ENCODE measurements at places on chromosomes 7 and 10.

GRCh38 chr10:5961405-5962100 is 15.8 kb downstream of the IL15RA start:
- no peak for DNase-seq
- no peaks in the 10 kb centered on the region for H3K27me3 ChIP-seq
- no peak overlapping the region for H3K4me3 ChIP-seq
- no peaks in the 10 kb centered on the region for H3K4me1 ChIP-seq

GRCh38 chr7:90487808-90488207 is 18.4 kb downstream of the PTTG1IP2 start:
- H3K4me1 ChIP-seq, result no peaks in the 10 kb centered on the region
- H3K4me3 ChIP-seq, result no peak overlapping the region
- no peaks in the 10 kb centered on the region for H3K27me3 ChIP-seq
- H3K27ac ChIP-seq, result no peak overlapping the region
- no peaks in the 10 kb centered on the region for H3K36me3 ChIP-seq

DNA sequence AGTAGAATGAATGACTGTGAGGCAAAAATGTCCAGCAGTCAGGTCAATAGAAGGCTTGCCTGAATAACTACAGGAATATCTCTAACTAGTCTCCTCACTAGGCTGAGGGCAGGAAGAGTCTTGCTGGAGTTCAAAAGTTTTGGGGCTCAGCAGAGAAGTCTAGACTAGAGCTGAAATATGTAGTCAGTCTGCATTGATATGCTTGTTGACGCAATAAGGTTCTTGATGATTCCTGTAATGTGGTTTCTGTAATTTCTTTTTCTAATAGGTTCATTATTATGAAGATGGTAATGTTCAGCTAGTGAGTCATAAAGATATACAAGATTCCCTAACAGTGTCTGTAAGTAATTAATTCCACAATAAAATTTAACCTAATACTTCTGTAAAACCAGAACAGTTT is 41.5 kb upstream of the ST7 start:
- no peaks in the 10 kb centered on the region for H3K27me3 ChIP-seq
- no peak overlapping the region for H3K4me3 ChIP-seq
- H3K4me1 ChIP-seq, result no peaks in the 10 kb centered on the region
- H3K36me3 ChIP-seq, result peaks cover 1% of the 10 kb centered on the region

GRCh38 chr7:133804127-133804526 is 323.0 kb upstream of the LRGUK start:
- DNase-seq, result no peak
- H3K4me3 ChIP-seq, result no peak overlapping the region
- no peak overlapping the region for H3K27ac ChIP-seq
- no peaks in the 10 kb centered on the region for H3K27me3 ChIP-seq

GRCh38 chr10:13587391-13587790 is 626 bp downstream of the PRPF18 start:
- no peak for DNase-seq
- H3K4me3 ChIP-seq, result peak overlapping the region; percentile 90
- peak overlapping the region; percentile 61 for H3K27ac ChIP-seq
- H3K36me3 ChIP-seq, result no peaks in the 10 kb centered on the region
- H3K27me3 ChIP-seq, result no peaks in the 10 kb centered on the region

GRCh38 chr10:27558612-27559020 is 54.5 kb downstream of the RAB18 start:
- H3K27me3 ChIP-seq, result no peaks in the 10 kb centered on the region
- H3K36me3 ChIP-seq, result no peaks in the 10 kb centered on the region
- no peaks in the 10 kb centered on the region for H3K4me1 ChIP-seq
- no peak overlapping the region for H3K4me3 ChIP-seq
- H3K27ac ChIP-seq, result no peak overlapping the region

- H3K36me3 ChIP-seq, result no peaks in the 10 kb centered on the region
- H3K4me1 ChIP-seq, result no peaks in the 10 kb centered on the region
- no peak for DNase-seq
- H3K27ac ChIP-seq, result no peak overlapping the region
- no peak overlapping the region for H3K4me3 ChIP-seq
Measured at GRCh38 chr7:19369182-19369581, 224.0 kb upstream of the FERD3L start.

- no peak overlapping the region for H3K4me3 ChIP-seq
- H3K27ac ChIP-seq, result no peak overlapping the region
- H3K36me3 ChIP-seq, result no peaks in the 10 kb centered on the region
- DNase-seq, result no peak
- H3K4me1 ChIP-seq, result no peaks in the 10 kb centered on the region
Measured at GRCh38 chr7:151798851-151799448, 78.0 kb downstream of the PRKAG2 start.

GRCh38 chr10:19816411-19817230 is at the start of gene PLXDC2:
TSS of gene PLXDC2 (plus strand) at chr10:19816432.
- DNase-seq, result no peak
- no peak within 1 kb of the TSS for H3K27ac ChIP-seq
- H3K27me3 ChIP-seq, result peaks cover 1% of the 10 kb centered on the region
- H3K36me3 ChIP-seq, result no peaks in the 10 kb centered on the region
- no peaks in the 10 kb centered on the region for H3K4me1 ChIP-seq
- H3K4me3 ChIP-seq, result no peak within 1 kb of the TSS

- DNase-seq, result no peak
- no peak overlapping the region for H3K4me3 ChIP-seq
- H3K27me3 ChIP-seq, result no peaks in the 10 kb centered on the region
- H3K4me1 ChIP-seq, result peaks cover 19% of the 10 kb centered on the region
- no peaks in the 10 kb centered on the region for H3K36me3 ChIP-seq
- H3K27ac ChIP-seq, result no peak overlapping the region
Measured at GRCh38 chr10:971150-971542, 17.1 kb upstream of the GTPBP4 start.

DNA sequence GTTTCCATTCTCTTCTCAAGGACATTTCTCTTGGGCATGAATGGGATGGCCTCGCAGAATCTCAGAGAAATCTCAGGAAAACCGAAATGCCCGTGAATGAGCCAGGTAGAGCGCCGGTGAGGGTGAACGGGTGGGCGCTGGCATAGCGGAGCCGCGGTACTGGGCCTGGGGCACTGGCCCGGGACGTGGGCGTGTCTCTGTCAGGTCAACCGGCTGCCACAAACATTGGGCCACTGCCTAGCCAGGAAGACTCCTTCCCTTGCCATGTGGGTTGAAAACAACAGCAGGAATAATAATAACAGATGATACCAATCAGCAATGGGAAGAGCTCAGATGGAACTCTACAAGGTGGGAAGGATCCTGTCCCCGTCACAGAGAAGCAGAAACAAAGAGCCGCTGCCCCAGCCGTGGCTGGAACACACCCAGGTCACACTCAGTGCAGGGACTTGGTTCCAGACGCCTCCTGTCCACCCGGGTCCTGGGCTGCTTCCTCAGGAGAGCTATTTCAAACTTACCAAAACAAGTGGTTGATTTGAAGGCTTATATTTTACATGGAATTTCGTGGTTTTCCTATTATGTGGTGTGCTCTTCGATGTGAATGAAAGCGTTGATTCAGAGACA is 51.1 kb upstream of the EBF3 start:
- H3K27ac ChIP-seq, result no peak overlapping the region
- DNase-seq, result no peak
- no peaks in the 10 kb centered on the region for H3K36me3 ChIP-seq
- no peaks in the 10 kb centered on the region for H3K4me1 ChIP-seq
- H3K27me3 ChIP-seq, result no peaks in the 10 kb centered on the region
- H3K4me3 ChIP-seq, result no peak overlapping the region

GRCh38 chr10:51079331-51079730 is 5.0 kb downstream of the PRKG1 start:
- peaks cover 3% of the 10 kb centered on the region for H3K27me3 ChIP-seq
- H3K4me1 ChIP-seq, result no peaks in the 10 kb centered on the region
- no peaks in the 10 kb centered on the region for H3K36me3 ChIP-seq
- H3K27ac ChIP-seq, result no peak overlapping the region
- no peak overlapping the region for H3K4me3 ChIP-seq

DNA sequence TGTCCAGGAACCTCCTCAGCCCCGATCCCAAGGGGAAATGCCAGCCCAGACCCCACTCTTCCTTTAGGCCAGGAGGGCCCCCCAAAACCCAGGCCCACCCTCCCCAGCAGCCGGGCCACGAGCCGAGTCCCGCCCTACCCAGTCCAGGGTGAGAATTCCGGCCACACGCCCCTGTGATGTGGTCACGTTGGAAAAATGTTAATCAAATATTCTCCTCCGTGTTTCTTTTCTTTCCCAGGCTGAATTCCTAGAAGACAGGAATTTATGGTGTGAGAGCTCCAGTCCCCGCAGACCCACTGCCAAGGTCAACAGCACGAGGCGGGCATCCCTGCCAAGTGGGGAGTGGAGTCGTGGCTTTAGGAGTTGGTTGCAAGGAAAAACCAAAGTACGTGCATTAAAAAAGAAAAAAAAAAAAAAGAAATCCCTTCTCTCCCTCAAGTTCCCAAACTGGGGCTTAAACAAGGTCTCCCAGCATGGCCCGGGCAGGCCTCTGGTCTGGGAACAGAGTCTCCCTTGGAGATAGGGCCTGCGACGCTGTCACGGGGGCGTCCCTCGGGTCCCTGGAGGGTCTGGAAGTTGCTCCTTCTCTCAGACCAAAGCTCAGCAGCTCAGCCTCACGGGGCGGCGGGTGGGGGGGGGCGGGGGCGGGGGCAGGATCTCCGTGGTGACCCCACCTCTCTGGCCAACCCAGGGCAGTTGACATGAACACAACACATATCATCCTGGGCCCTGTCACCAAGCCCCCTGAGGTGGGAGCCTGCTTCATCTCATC is 28.1 kb upstream of the ELN start:
- no peaks in the 10 kb centered on the region for H3K36me3 ChIP-seq
- H3K4me3 ChIP-seq, result no peak overlapping the region
- no peaks in the 10 kb centered on the region for H3K4me1 ChIP-seq
- DNase-seq, result no peak
- H3K27ac ChIP-seq, result no peak overlapping the region
- no peaks in the 10 kb centered on the region for H3K27me3 ChIP-seq

- H3K4me3 ChIP-seq, result no peak overlapping the region
- peaks cover 7% of the 10 kb centered on the region for H3K36me3 ChIP-seq
- no peak for DNase-seq
- H3K27me3 ChIP-seq, result no peaks in the 10 kb centered on the region
- no peaks in the 10 kb centered on the region for H3K4me1 ChIP-seq
Measured at GRCh38 chr10:119353421-119353820, 146.1 kb downstream of the GRK5 start.

GRCh38 chr10:13003004-13003403 is 1.5 kb upstream of the CCDC3 start:
- no peaks in the 10 kb centered on the region for H3K36me3 ChIP-seq
- H3K27ac ChIP-seq, result no peak overlapping the region
- no peaks in the 10 kb centered on the region for H3K4me1 ChIP-seq
- no peak overlapping the region for H3K4me3 ChIP-seq
- H3K27me3 ChIP-seq, result peaks cover 14% of the 10 kb centered on the region
- no peak for DNase-seq

DNA sequence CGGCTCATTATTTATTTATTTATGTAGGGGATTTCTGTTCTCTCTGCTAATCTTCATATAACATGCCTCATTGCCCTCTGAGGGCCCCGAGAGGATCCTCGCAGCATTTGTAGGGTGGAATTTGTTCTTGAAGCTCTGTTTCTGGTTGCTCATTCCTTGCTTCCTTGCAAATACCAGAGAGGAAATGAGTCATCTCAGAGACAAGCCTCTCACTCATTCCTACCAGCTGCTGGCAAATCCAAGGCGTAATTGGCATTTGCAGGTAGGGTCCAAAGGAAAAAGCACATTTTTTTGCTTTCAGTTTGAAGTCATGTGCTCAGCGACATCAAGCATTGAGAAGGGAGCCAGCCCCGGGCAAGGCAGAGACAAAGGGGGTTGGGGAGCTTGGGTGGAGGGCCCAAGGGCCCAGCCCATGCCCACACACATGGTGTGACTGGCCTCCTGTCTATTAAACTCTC is 501.6 kb downstream of the GALNT17 start:
- no peaks in the 10 kb centered on the region for H3K27me3 ChIP-seq
- no peaks in the 10 kb centered on the region for H3K4me1 ChIP-seq
- no peaks in the 10 kb centered on the region for H3K36me3 ChIP-seq
- no peak overlapping the region for H3K27ac ChIP-seq

- peak overlapping the region; percentile 73 for H3K4me3 ChIP-seq
- H3K4me1 ChIP-seq, result peaks cover 5% of the 10 kb centered on the region
- no peaks in the 10 kb centered on the region for H3K36me3 ChIP-seq
- peaks cover 19% of the 10 kb centered on the region for H3K27me3 ChIP-seq
- no peak for DNase-seq
- H3K27ac ChIP-seq, result no peak overlapping the region
Measured at GRCh38 chr7:121329191-121330052, 622 bp downstream of the WNT16 start.

GRCh38 chr7:131557652-131558385 is 1.4 kb upstream of the PODXL start:
- no peaks in the 10 kb centered on the region for H3K36me3 ChIP-seq
- H3K4me1 ChIP-seq, result peaks cover 10% of the 10 kb centered on the region
- H3K4me3 ChIP-seq, result no peak overlapping the region
- DNase-seq, result no peak
- H3K27me3 ChIP-seq, result peaks cover 8% of the 10 kb centered on the region

GRCh38 chr10:113733635-113734034 is 17.8 kb upstream of the PLEKHS1 start:
- H3K27me3 ChIP-seq, result no peaks in the 10 kb centered on the region
- no peak for DNase-seq
- no peaks in the 10 kb centered on the region for H3K4me1 ChIP-seq
- H3K4me3 ChIP-seq, result no peak overlapping the region

DNA sequence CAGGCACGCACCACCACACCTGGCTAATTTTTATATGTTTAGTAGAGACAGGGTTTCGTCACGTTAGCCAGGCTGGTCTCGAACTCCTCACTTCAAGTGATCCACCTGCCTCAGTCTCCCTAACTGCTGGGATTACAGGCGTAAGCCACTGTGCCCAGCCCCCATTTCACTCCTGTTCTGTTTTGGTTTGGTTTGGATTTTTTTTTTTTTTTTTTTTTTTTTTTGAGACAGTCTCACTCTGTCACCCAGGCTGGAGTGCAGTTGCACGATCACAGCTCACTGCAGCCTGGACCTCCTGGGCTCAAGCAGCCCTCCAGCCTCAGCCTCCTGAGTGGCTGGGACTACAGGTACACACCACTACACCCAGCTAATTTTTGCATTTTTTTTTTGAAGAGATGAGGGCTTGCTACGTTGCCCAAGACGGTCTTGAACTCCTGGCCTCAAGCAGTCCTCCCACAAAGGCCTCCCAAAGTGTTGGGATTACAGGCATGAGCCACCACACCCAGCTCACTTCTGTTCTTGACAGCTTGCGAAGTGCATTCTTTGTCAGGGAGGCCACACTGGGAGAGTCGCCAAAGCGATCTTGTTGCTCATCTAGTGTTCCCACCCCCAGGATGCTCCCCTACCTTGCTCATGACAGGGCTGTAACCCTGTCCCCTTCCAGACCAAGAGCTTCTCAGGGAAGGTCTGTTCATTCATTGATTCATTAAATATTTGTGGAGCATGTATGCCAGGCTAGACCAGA is 229.1 kb downstream of the CUX1 start:
- no peak for DNase-seq
- no peaks in the 10 kb centered on the region for H3K27me3 ChIP-seq
- no peak overlapping the region for H3K4me3 ChIP-seq
- H3K36me3 ChIP-seq, result no peaks in the 10 kb centered on the region
- peaks cover 49% of the 10 kb centered on the region for H3K4me1 ChIP-seq

DNA sequence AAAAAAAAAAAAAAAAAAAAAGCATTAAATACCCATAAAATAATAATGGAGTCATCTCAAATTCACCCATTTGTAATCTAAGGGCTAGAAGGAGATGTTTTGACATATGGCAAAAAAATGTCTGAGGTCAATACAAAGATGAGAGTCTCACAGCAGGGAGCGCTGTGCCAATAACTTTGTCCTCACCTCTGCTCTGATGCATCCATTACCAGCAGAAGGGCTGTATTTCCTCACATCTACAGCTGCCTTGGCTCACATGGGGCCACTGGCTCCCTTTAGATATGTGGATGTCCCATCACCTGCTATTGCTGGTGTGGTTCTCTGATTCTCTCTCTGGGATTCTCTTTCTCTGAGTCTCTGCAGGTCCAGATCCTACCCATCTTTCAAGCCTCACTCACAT is 90.3 kb upstream of the FAM133B start:
- H3K27ac ChIP-seq, result no peak overlapping the region
- DNase-seq, result no peak
- H3K36me3 ChIP-seq, result no peaks in the 10 kb centered on the region
- no peak overlapping the region for H3K4me3 ChIP-seq
- no peaks in the 10 kb centered on the region for H3K4me1 ChIP-seq
